ENCODE measurements at places on chromosomes 6 and 20.

DNA sequence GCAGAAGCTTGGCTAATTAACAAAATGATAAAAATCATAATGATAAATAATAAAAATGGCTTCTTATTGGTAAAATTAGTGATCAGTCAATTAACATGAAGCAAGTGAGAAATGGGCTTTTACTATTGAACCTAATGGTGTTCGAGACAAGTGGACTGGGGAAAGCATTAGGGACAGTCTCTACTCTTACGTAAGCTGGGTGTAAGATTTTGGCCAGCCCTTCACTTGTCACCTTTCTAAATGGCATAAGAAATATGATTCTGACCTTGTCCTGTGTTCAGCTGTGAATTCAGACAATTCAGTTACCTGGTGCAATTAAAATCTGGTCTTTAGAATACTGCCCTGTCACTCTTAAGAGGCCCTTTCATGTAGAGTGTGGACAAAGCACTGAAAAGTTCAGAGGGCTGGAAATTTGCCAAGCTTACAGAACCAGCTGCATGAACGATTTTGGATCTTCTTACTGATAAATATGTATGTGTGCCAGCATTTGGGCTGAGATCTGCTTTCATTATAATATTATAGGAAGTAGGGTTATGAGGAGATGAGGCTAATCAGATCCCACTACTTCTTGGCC is 115.9 kb downstream of the QRSL1 start:
- no peak for DNase-seq

DNA sequence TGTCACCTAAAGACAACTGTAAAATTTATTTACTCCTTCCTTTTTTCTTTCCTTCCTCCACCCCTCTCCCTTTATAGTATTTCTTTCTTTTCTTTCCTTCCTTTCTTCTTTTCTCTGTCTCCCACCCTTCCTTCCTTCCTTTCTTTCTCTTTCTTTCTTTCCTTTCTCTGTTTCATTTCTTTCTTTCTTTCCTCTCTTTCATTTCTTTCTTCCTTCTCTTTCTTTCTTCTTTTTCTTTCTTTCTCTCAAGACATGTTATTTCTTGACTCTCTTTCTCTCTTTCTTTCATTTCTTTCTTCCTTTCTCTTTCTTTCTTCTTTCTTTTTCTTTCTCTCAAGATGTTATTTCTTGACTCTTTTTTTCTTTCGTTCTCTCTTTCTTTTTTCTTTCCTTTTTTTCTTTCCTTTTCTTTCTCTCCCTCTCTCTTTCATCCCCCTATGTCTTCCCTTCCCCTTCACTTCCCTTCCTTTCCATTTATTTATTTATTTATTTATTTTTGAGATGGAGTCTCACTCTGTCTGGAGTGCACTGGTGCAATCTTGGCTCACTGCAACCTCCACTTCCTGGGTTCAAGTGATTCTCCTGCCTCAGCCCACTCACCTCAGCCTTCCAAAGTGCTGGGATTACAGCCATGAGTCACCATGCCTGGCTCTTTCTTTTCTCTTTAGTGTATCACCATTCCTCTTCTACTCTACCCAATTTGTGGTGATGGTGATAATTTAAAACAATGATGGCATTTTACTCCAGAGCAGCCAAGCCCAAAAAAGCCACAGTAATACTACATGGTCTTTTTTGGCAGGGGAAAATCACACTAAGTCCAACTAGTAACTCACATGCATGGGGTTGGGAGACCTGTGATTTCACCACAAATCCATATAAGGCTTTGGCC is 188.2 kb downstream of the ADGRG6 start:
- DNase-seq = no peak

- no peak for DNase-seq
Measured at GRCh38 chr20:23096097-23096496, 10.0 kb upstream of the CD93 start.

DNA sequence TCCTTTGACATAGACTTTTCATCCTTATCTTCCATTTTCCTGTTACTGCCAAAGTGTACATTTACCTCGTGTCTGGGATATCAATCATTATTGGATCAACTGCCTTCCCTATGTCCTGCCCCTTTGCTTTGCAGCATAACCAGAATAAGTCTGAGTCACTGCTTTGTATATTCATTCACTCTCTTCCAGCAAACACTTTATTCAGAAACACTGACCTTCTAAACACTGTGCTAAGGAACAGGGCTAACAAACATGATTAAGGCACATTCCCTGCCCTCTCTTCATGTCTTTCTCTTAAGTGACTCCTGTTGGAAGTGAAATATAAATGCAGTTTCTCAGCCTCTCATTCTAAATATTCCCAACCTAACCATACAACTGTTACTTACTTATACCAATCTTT is 66.9 kb downstream of the COL19A1 start:
- DNase-seq = no peak

GRCh38 chr6:88866856-88867255 is 96.6 kb downstream of the RNGTT start:
- no peak for DNase-seq

GRCh38 chr6:136411025-136411325 is 121.3 kb upstream of the BCLAF1 start:
- DNase-seq = no peak

DNA sequence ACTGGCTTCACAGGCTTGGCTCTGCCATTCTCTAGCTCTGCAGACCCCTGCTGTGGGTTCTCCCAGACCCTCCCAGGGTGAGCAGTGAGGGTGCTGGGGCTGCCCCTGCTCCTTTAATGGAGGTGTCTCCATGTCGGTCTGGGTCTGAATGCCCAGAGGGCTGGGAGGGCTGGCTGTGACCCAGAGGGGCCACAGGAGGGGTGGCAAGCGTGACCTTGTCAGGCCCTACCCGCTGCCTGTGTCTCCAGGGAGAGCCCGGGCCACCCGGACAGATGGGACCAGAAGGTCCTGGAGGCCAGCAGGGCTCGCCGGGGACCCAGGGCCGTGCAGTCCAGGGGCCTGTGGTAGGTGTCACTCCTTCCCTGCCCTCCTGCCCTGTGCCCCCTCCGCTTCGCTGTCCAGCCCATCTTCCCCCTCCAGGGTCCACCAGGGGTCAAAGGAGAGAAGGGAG is 32.1 kb downstream of the COL20A1 start:
- DNase-seq = no peak

DNA sequence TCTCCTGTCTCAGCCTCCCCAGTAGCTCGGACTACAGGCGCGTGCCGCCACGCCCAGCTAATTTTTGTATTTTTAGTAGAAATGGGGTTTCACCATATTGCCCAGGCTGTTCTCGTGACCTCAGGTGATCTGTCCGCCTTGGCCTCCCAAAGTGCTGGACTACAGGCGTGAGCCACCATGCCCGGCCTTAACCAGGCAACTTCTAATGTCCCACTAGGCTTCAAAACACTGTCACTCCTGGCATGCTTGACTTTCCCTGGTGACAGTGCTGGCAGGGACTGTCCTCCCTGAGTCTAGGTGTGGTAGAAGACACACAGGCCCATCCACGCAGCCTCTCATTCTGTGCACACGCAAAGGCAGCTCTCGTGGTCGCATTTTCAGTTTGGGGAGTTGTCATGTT is 11.6 kb upstream of the EZR start:
- DNase-seq = no peak

DNA sequence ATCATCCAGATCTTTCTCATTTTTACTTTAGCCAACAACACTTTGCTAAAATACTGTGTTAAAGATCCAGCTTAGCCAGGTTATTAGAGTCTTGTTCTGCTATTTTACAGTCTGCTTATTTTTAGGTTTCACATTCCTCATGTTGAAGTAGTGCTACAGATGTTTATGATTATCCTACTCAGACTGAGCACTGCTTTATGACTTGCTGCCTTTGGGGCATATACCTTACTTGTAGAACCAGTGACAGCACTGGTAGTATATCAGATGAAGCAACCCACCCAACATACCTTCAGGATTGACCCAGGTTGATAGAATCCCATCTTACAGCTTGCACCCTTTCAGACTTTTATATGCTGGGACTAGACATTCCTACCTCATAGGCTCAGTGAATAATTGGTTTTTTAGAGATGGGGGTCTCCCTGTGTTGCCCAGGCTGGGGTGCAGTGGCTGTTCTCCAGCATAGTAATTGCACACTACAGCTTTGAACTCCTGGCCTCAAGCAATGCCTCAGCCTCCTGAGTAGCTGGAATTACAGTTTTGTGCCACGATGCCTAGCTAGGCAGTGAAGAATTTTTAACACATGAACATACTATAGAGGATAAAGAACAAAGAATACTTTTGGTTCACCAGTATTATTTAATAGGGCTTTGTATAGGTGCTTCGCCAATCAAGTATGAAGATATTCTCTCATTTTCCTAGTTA is 63.8 kb upstream of the DYNLRB1 start:
- no peak for DNase-seq

DNA sequence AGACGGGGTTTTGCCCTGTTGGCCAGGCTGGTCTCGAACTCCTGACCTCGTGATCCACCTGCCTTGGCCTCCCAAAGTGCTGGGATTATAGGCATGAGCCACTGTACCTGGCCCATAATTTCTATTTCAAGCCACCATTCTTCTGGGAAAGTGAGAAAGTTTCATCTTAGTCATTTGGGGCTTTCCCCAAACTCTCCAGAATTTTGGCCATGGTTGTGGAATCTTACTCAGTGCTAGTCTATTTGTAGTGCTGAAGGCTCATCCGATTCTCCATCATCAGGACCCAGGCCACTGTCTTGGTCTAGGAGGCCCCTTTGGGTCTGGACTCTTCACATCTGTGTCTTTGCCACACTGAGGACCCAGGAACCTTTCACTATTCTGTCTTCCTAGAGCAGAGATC is 164.9 kb downstream of the EYA2 start:
- no peak for DNase-seq

DNA sequence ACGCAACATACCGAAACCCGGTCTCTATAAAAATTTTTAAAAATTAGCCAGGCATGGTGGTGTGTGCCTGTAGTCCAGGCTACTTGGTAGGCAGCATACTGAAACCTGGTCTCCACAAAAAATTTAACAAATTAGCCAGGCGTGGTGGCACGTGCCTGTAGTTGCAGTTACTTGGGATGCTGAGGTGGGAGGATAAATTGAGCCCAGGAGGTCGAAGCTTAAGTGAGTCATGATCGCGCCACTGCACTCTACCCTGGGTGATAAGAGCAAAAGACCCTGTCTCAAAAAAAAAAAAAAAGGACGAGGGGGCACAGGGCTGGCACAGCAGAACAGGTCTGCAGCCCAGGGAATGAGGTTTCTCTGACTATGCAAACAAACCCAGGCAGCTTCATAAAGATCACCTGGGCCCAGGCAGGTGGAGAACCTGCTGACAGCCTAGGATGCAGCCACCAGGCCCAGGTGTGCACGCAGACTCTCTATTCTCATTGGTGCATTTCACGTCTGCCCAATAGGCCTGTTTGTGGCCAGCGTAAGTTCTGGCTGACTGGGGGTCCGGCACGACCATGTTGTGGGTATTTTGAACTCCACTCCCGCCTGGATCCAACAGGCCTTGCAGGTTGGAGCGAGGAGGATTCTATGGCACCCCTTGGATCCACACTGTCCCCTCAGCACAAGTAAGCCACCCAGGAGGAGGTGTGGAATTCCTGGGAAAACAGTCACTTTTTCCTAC is 204.5 kb downstream of the PREX1 start:
- no peak for DNase-seq

Measured in stimulated activated CD4-positive, alpha-beta T cell treated with anti-CD3 and anti-CD28 coated beads, Interleukin-12 subunit alpha, Interleukin-12 subunit beta, amount 100 ng/mL, for 4 hours (primary cell).